Endothelial cell (in vitro differentiated cells): ENCODE measurements at places on chromosomes 1 and 21.

- peaks cover 7% of the 10 kb centered on the region for H3K27me3 ChIP-seq
- no peaks in the 10 kb centered on the region for H3K36me3 ChIP-seq
- DNase-seq, result no peak
- peaks cover 8% of the 10 kb centered on the region for H3K4me1 ChIP-seq
Measured at GRCh38 chr1:36203554-36204346, 20.5 kb upstream of the THRAP3 start.

- peak overlapping the region; percentile 77 for H3K4me3 ChIP-seq
- peaks cover 2% of the 10 kb centered on the region for H3K4me1 ChIP-seq
- peaks cover 17% of the 10 kb centered on the region for H3K36me3 ChIP-seq
Measured at GRCh38 chr21:46294647-46295176, 8.6 kb downstream of the YBEY start.

- H3K4me1 ChIP-seq, result peaks cover 26% of the 10 kb centered on the region
- no peak overlapping the region for H3K4me3 ChIP-seq
- peaks cover 5% of the 10 kb centered on the region for H3K27me3 ChIP-seq
- DNase-seq, result peak; percentile 4
Measured at GRCh38 chr1:213761845-213762407, 225.8 kb upstream of the PROX1 start.

GRCh38 chr1:171800342-171800741 lies 18.9 kb downstream of the METTL13 start:
- no peak for DNase-seq
- H3K27ac ChIP-seq, result no peak overlapping the region
- peaks cover 35% of the 10 kb centered on the region for H3K4me1 ChIP-seq
- peaks cover 19% of the 10 kb centered on the region for H3K36me3 ChIP-seq
- H3K4me3 ChIP-seq, result no peak overlapping the region

DNA sequence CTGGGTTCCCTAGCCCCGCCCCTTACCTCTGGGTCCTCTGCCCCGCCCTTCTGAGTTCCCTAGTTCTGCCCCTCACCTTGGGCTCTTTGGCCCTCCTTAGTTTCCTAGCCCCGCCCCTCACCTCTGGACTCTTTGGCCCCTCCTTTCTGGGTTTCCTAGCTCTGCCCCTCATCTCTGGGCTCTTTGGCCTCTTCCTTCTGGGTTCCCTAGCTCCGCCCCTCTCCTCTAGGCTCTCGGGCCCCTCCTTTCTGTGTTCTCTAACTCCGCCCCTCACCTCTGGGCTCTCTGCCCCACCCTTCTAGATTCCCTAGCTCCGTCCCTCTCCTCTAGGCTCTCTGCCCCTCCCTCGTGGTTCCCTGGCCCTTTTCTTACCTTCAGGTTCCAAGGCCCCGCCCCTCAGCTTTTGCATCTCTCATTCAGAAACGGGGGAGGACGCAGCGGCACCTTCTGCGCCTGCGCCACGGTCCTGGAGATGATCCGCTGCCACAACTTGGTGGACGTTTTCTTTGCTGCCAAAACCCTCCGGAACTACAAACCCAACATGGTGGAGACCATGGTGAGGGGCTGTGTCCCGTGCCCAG lies 88.5 kb downstream of the PTPRU start:
- no peaks in the 10 kb centered on the region for H3K4me1 ChIP-seq
- H3K4me3 ChIP-seq, result peak overlapping the region; percentile 32
- peaks cover 10% of the 10 kb centered on the region for H3K36me3 ChIP-seq

DNA sequence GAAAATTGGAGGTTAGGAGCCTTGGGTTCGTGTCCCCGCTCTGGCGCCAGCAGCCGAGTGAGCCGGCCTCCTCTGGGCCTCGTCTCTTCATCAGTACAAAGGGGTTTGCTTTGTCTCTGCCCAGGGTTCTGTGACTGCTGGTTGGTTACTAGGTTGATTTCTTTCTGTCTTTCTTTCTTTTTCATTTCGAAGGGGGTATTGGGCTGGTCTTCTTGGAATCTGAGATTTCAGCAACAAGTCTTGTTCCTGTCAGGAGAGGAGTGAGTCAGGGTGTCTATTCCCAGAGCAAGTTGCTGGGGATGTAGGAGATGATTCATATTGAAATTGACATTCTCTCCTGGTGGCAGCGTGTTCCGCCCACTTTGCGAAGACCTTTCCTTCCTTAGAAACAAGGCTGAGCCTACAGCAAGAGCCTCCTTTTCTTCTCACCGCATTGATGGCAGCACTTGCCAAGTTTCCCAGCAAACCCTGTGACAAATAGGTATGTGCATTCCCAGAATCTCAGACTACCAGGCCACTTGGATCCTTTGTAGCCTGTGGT lies 79.2 kb downstream of the MAN1C1 start:
- no peaks in the 10 kb centered on the region for H3K27me3 ChIP-seq
- no peak overlapping the region for H3K4me3 ChIP-seq
- H3K36me3 ChIP-seq, result peaks cover 4% of the 10 kb centered on the region
- no peak for DNase-seq
- H3K4me1 ChIP-seq, result peaks cover 38% of the 10 kb centered on the region

DNA sequence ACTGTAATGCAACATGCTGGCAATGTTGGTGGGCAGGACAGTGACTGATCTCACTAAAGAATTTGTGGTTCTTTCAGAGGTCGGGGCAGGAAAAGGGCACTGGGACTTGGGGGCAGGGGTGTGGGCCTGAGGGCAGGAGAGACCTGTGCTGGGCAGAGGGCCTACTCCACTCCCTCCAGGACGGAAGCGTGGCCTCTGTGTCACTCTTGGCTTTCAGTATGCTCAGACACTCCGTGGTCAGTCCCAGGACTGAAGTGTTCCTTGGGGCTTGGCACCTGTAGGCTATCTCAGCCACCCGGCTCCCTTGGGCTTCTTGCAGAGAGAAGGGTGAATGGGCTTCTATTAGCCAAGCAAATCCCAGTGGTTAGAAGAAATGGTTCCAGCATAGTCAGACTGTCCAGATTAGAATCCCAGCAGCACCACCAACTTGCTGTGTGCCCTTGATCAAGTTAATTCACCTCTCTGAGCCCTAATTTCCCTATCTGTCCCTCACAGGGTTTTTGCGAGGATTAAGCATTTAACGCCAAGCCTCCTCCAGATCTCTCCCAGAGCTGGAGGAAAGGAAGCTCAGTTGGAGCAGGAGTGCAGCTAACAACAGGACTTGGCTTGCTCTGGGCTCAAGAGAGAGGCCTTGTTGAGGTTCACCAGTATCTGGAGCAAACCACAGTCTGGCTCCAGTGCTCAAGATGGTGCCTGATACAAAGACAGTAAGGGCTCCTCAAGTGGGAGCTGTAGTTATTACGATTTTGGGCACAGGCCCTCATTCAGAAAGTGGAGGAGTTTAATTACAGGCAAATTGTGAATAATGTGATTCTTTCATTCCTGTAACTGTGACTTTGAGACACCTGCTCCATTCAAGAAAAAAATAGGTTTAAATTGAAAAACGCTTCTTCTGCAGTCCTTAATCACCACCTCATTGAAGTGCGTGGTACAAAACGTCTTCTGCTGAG lies 57.7 kb upstream of the LRP8 start:
- H3K4me3 ChIP-seq, result no peak overlapping the region
- DNase-seq, result no peak
- peaks cover 3% of the 10 kb centered on the region for H3K4me1 ChIP-seq
- peaks cover 6% of the 10 kb centered on the region for H3K27me3 ChIP-seq
- no peaks in the 10 kb centered on the region for H3K36me3 ChIP-seq

- H3K4me3 ChIP-seq, result peak overlapping the region; percentile 100
- no peaks in the 10 kb centered on the region for H3K27me3 ChIP-seq
- peaks cover 13% of the 10 kb centered on the region for H3K4me1 ChIP-seq
Measured at GRCh38 chr1:150321826-150322166, 463 bp downstream of the PRPF3 start.

- no peak overlapping the region for H3K4me3 ChIP-seq
- peaks cover 6% of the 10 kb centered on the region for H3K27me3 ChIP-seq
- H3K36me3 ChIP-seq, result peaks cover 16% of the 10 kb centered on the region
- peaks cover 4% of the 10 kb centered on the region for H3K4me1 ChIP-seq
- no peak overlapping the region for H3K27ac ChIP-seq
Measured at GRCh38 chr1:54229281-54229891, 29.4 kb downstream of the MRPL37 start.

GRCh38 chr1:245234217-245235081 lies 79.7 kb downstream of the KIF26B start:
- DNase-seq, result no peak
- no peaks in the 10 kb centered on the region for H3K36me3 ChIP-seq
- H3K4me1 ChIP-seq, result peaks cover 7% of the 10 kb centered on the region
- H3K4me3 ChIP-seq, result no peak overlapping the region
- no peak overlapping the region for H3K27ac ChIP-seq

DNA sequence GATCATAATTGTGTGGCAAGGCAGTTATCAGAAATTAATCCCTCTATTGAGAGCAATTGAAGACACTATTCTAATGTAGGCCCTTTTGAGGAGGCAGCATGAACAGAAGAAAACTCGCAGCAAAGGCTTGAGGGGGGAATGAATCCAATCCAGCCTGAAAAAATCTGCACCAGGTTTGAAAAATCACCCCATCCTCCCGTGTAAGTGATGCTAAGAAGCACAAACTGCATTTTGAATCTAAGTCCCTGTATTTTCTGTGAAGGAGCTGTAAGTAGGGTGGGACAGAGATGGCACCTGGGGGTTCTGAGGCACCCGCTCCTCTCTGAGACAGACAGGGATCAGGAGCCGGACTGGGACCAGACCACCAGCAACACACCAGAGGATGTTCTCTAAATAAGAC lies at the start of gene CRB1:
TSS of gene CRB1 (plus strand) at position 241 of the 400 bp plus-strand sequence. CDS start 161 bp downstream, outside the sequence.
- no peaks in the 10 kb centered on the region for H3K36me3 ChIP-seq
- H3K27ac ChIP-seq, result no peak within 1 kb of the TSS
- H3K4me1 ChIP-seq, result no peaks in the 10 kb centered on the region
- no peak within 1 kb of the TSS for H3K4me3 ChIP-seq
- H3K27me3 ChIP-seq, result no peaks in the 10 kb centered on the region

GRCh38 chr1:64928325-64928724 lies 38.0 kb downstream of the JAK1 start:
- peaks cover 57% of the 10 kb centered on the region for H3K4me1 ChIP-seq
- peak overlapping the region; percentile 83 for H3K27ac ChIP-seq
- peaks cover 19% of the 10 kb centered on the region for H3K36me3 ChIP-seq
- H3K4me3 ChIP-seq, result no peak overlapping the region
- DNase-seq, result no peak
- peaks cover 8% of the 10 kb centered on the region for H3K27me3 ChIP-seq

DNA sequence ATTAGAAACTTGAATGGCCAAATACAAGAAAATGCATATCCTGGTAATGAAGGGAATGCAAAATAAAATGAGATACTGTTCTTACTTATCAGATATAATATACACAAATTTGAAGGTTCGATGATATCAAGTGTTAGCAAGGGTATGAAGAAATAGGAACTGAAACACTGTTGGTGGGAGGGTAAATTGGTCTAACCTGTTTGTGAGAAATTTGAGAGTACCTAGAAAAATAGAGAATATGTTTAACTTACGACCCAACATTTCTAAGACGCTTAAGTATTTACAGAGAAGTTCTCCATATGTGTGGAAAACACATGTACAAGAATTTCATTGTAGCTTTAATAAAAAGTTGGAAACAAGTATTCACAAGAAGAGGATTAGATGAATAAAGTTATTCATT lies 25.9 kb downstream of the ATG4C start:
- DNase-seq, result no peak
- no peak overlapping the region for H3K27ac ChIP-seq
- H3K4me1 ChIP-seq, result no peaks in the 10 kb centered on the region
- H3K4me3 ChIP-seq, result no peak overlapping the region
- no peaks in the 10 kb centered on the region for H3K27me3 ChIP-seq

DNA sequence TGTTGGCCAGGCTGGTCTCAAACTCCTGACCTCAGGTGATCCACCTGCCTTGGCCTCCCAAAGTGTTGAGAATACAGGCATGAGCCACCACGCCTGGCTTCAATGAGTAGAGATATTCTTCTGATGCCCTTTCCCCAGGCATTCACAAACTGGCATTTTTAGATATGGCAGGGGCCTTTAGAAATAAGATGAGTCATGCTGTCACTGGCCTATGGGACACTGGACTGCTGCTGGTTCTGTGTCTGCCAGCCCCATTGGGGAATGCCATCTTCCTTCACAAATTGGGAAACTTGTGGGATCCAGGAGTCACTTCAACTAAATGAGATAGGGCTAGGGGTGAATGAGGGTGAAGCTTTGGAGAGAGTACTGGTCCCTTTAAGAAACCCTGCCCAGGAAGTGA lies 16.0 kb downstream of the KLHDC8A start:
- no peak for DNase-seq
- H3K36me3 ChIP-seq, result no peaks in the 10 kb centered on the region
- peaks cover 3% of the 10 kb centered on the region for H3K4me1 ChIP-seq
- no peak overlapping the region for H3K4me3 ChIP-seq

DNA sequence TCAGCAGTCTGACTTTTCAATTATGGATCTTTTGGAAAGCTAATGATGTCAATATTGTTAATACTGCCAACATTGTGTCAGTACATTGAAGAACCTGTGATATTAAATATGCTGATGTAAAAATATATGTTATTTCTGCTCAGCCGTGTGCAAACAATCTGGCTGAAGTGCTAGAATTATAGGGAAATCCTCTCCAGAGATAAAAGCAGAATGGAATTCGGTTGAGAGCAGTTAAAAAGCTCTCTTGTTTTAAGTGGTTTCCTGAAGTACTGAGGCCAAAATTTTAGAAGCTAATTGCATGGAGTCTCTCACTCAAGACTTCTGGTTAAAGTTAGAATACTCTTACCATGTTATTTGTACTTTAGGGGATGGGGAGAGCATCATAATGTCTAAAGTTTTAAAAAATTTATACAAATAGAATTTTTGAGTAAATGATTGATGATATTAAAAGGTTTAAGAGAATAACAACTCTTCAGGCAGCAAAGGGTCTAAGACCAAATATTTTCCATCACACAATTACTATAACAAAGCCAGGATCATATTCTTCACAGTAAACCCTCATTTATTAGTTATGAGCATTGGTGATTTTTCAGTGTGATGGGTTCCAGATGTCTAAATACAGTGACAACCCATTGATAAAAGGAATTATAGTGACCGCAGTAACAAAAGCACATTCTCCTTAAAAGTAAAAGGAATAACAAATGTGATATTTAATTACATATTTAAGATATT lies 834.2 kb upstream of the CXADR start:
- H3K4me3 ChIP-seq, result no peak overlapping the region
- H3K4me1 ChIP-seq, result no peaks in the 10 kb centered on the region
- H3K27ac ChIP-seq, result no peak overlapping the region
- DNase-seq, result no peak
